ENCODE measurements at places on chromosomes 4 and X.

DNA sequence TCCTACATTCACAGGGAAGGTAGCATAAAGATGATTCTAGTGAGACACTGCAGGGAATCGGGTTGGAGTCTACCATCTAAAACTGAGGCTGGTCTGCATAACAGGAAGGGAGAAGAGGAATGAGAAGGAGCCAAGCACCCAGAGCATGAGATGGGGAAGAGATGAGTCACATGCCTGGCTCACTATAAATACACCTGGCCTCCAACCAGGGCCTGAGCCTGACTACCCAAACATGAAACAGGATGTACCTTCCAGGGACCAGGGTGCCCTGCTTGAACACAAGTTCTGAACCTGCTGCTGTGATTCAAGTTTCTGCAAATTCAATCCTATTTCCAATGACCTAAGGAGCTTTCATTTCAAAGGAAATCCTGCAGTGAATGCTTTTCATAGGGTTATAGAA is 24.9 kb downstream of the CD99L2 start:
- DNase-seq, result no peak

DNA sequence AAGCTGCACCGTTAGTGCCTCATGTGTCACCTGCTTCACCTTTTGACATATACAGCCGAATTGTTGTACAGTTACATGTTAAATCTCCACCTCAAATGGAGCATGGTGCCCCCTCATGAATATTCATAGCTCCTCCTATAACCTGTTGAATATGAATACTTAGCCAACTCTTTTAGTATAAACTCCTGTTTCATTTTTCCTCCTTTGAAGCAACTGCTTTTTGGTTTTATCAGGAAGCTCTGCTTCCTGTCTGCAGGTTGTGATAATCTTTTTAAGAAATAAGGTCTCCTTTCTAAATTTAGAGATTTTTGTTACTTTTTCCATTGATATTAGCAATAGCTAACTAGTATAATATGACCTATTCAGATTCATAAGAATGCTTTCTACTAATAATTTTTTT is 1429.2 kb upstream of the AGA start:
- DNase-seq, result no peak

GRCh38 chrX:133658293-133658911 is 243.1 kb upstream of the GPC4 start:
- DNase-seq, result no peak

- DNase-seq, result no peak
Measured at GRCh38 chr4:73664470-73664869, 44.2 kb upstream of the RASSF6 start.

DNA sequence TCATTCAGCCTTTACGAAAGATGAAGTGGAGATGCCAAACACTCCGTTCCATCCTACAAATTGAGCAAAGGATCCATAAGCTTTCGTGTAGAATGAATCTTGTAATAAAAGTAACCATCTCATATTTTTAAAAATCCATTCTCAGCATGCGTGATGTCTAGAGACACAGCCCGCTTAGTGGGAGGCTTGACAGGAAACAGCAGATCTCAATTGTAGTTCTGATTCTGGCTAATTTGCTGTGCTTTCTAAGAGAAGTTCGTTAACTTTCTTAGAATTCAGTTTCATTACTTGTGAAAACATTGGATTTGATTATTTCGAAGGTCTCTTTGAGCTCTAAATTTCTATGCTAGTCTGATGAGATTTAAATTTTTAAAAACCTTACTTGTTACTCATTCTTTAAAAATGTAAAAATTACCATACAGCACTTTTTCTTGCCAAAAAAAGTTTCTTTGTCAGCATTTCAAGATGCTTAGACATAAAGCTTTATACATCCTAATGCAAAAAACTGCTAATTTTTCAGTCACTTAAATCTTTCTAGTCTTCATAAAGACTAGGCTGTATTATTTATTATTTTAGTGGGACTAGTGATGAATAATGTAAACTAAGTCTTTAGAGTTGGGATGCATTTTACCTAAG is 66.9 kb upstream of the NEIL3 start:
- no peak for DNase-seq

- DNase-seq, result no peak
Measured at GRCh38 chr4:793093-793861, 32.7 kb downstream of the CPLX1 start.

- no peak for DNase-seq
Measured at GRCh38 chrX:23938690-23939089, 30.9 kb downstream of the CXorf58 start.

DNA sequence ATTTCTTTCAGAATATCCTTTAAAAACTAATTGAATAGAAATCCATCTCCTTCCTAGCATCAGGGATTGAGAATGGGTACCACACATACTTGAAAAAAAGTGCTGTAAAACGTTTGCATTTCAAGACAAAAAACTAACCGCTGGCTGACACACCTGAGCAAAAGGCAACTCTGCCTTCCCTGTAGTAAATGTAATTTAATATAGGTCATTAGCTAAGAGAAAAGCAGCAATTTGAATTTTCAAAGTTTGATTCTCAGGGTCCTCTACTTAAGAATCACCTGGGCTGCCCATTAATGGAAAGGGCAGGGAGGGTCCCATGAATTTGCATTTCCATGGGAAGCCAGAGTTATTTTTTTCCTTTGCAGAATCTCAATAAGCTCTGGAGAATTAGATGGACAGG is 40.5 kb upstream of the SPP1 start:
- DNase-seq, result no peak

DNA sequence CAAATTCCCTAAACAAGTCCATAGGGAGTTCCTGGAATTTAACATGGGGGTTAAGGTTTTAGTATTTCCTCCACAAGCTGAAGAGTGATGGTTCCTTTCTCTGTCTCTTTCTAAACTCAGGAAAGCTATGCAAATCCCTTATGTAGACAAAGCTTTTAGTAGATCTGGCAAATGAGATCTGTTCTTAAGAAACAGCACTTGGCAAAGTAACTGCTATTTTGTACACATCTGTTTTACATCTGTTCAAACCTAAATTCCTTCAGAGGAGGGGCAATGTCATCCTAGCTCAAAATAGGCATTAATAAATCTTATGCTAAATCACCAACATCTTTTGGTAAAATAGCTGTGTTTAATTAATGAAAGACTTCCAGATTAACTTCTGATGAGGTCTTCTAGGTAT is 137.8 kb upstream of the TBC1D9 start:
- DNase-seq, result no peak

DNA sequence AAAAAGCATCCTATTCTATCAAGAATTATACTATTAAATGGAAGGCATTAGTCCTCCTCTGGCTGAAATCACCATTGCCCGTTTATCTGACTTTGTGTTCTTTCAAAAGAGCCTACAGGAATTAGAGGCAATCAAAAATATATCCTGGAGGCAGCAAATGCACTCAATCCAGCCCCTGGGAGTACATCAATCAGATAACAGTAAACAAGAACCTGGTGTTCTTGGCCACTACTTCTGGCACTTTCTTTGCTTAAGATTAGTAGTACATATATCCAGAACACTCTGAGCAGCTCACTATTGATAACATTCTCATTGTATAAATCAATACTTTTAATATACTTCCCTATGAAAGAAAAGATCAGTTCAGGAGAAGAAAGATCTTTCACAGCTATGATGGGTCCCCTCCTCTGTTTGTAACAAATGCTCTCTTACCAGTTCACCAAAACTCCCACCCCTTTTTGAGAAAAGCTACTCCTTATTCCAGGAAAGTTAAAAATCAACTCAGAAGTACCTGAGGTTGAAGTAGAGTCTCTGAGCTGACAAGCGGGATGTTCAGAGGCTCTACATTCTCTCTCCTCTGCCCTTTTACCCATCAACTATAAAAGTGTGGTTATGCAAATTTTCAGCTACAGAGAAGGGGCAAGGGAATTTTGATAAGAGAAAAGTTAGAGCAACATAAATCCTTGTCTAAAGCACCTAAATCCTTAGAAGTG is 176.0 kb downstream of the COX18 start:
- no peak for DNase-seq

DNA sequence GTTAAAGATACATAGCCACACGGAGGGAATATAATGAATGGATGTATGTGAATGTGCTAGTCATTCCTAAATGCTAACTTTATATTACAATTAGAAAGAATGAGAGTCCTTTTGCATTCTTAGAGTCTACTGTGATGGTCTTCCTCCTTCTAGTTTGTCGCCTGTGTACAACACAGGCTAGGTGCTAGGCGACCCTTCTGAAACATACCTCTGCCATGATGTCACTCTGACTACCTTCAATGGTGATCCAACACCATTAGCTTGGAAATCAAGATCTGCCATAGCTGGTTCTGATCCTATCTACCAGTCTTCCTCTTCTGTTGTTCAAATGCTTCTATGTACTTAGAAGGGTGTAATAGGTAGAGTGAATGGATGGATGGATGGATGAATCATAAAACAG is 151.2 kb downstream of the MGST2 start:
- DNase-seq, result no peak

DNA sequence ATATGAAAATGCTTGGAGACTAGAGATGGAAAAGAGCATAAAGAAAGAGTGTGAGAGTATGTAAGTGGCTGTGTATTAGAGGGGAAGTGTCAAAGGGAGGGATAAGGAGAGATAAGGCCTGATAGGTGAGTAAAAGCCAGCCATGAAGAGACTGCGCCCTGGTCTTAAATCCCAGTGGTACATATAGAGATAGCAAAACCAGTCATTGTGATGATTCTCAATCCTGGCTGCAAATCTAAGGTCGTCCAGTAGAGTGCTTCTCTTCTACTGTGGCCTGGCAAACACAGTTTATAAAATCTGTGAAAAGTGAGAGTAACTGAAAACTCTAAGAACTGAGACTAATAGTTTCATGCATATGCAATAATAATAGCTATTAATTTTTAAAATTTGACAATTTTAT is 86.9 kb downstream of the MAB21L2 start:
- no peak for DNase-seq

DNA sequence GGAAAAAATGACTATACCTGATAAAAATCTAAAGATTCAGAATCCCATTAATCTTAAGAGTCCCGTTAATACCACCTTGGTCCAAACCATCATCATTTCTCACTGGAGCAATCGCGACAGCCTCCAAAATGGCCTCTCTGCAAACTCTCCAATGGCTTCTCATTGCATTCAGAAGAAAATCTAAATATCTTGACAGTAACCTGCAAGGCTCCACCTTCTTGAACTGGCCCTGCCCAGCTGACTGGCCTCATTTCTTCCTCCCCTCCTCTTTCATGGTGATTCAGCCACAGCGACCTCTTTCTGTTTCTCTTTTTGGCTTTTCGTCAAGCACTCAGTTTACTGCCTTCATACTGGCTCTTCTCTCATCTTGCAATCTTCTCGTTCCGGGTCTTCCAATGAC is 56.2 kb upstream of the GPRIN3 start:
- DNase-seq, result no peak

DNA sequence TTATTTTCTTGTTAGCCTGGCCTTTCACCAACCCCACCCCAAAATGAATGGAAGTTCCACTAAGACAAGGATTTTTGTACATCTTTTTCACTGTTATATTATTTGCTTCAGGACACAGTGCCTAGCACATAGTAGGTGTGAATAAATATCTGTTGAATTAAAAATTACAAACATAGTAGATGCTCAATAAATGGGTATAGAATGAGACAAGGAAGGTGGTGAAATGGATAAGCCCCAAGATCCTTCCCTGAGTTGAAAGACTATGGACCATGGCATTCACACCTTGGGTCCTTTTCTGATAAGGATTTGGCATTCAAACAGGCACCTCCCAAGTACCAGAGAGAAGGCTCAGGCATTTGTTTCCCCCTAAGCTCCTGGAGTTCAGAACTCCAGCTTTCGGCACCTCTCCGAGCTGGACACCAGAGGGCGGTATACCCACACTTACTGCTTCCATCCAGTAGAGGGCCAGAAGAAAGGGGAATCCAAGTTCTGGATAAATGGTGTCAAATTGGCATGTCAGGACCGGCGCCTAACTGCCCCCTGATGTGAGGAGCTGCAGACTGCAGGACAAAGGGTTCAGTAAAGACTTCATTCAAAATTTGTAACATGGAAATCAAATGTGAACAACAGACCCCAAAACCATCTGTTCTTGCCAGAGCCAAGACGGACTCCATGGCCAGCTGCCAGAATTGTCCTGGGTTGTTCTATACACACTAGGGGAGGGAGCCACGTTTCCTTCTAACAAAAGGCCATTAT is 193.0 kb downstream of the GPC3 start:
- DNase-seq, result peak; percentile 32

GRCh38 chrX:63128509-63128908 is 222.6 kb downstream of the SPIN4 start:
- DNase-seq, result no peak

DNA sequence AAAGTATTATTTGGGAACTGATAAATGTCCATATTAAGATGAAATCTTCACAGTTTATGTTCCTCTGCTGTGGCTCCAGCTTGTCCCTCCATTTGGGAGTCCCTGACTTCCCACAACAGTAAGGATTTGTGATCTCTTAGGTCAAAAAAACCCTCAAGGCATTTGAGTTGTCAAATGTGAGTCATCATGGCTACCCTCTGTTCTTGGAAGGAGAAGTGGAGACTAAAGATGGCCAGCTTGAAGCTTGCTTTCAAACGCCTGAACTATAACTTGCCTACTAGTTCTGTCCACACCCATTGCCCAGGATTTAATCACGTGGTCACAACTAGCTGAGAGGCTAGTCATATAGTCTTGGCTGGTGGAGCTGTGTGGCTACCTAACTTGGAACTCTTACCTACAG is 107.8 kb downstream of the CCNG2 start:
- no peak for DNase-seq

GRCh38 chr4:160848901-160849760 is 1314.7 kb downstream of the FSTL5 start:
- no peak for DNase-seq

GRCh38 chr4:59583845-59584568 is 1616.1 kb upstream of the ADGRL3 start:
- DNase-seq, result no peak

DNA sequence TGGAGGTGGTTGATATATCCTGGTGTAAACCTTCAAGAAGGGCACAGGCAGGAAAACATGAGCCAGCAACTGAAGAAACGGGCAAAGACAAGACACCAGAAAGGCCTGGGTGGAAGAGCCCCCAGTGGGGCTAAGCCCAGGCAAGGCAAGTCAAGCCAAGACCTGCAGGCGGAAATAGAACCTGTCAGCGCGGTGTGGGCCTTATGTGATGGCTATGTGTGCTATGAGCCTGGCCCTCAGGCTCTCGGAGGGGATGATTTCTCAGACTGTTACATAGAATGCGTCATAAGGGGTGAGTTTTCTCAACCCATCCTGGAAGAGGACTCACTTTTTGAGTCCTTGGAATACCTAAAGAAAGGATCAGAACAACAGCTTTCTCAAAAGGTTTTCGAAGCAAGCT is 7.2 kb downstream of the ZFP42 start:
- no peak for DNase-seq

DNA sequence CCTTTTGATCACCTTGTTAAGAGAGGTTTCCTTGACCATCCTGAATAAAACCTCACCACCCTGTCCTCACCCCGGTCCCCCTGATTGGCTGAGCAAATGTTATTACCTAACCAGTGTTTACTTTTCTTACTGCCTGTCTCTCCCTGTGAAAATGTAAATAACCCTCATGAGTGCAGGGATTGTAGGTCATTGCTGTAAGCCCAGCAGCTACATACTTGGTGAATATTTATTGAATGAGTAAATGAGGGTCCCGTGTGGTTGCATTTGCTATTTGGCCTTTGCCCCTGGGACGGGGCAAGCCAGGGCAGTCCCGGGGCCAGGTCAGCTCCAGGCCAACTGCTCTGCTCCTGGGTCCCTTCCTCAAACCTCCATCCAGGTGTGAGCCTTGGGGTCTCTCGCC is 55.5 kb upstream of the CLCN4 start:
- DNase-seq, result no peak
